HTR-8/SVneo (cell line): ENCODE measurements at places on chromosomes 11 and 22.

DNA sequence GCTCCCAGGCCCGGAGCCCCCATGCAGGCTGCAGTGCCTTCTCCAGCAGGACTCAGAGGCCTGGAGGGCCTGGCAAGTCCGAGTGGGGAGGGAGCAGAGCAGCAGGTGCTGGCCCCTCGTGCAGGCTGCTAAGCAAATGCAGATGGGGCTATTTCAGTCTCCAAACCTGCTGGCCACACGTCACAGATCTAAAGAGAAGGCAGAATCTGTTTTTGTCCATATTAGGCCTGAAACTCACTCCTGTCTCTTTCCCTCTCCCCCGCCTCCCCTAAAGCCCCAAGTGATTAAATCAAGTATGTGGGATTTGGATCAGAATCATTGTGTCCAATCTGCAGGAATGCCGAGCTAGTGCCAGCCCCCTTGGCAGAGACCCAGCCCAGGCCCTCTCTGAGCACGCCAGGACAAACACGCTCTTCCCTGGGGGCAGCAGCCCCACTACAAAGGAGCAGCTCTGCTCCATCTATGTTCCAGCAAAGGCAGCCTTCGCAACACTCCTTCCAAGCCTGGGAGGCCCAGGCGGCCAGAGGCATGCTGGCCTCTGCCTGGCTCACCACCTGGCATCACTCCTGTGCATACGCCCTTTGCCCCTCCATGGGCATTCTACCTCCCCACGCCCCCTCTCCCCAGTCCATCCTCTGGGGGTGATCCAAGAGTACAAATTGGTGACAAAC, 26.5 kb downstream of the RPL27A start:
- DNase-seq = no peak

DNA sequence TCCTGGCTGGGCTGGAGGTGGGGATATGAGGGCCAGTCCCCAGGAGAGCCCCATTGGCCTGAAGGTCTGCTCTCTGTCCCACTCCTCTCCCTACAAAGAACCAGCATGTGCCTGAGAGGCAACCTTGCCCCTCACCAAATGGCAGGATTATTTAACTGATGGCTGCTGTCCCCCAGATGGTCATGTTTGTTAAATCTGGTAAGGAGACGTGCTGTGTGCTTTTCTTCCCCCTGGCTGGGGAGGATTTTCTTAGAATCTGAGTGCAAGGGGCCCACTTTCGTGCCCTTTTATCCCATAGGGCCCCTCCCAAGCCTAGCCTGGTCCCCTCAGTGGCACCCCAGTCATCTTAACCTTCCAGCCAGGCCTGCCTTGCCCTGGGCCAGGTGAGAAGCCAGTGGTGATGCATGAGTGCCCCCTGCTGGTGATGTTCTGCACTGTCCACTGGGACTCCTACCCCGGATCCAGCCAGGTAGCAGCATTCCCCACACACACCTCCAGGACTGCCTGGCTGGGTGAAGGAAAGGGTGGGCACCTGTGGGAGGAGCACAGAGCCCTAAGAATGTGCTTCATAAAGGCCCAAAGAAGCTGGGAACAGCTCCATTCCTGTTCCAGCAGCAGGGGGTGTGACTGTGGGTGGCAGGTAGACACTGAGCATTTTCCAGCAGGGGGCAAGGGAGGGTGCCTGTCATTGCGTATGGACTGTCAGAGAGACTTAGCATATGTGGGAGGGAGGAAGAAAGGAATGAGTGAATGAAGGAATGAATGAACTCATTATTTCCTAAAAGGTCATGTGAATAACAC, 28.9 kb downstream of the MFNG start:
- peak; percentile 70 for DNase-seq

DNA sequence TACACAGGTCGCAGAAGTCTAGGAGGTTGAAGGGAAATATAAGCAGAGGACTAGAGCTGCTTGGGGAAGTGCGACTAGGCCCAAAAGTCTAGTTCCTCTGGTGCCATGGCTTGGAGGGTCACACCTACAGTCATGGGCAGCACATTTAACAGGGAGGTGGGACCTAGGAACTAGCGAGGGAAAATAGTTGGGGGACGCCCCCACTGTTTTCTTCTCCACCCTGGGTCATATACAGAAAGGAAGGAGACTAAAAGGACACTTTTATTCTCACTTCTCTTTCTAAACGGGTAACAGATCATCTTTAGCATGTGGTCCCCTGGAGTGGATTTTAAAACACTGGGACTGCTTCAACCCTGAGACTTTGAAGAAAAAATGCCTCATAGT, 16.6 kb downstream of the APIP start:
- no peak for DNase-seq

DNA sequence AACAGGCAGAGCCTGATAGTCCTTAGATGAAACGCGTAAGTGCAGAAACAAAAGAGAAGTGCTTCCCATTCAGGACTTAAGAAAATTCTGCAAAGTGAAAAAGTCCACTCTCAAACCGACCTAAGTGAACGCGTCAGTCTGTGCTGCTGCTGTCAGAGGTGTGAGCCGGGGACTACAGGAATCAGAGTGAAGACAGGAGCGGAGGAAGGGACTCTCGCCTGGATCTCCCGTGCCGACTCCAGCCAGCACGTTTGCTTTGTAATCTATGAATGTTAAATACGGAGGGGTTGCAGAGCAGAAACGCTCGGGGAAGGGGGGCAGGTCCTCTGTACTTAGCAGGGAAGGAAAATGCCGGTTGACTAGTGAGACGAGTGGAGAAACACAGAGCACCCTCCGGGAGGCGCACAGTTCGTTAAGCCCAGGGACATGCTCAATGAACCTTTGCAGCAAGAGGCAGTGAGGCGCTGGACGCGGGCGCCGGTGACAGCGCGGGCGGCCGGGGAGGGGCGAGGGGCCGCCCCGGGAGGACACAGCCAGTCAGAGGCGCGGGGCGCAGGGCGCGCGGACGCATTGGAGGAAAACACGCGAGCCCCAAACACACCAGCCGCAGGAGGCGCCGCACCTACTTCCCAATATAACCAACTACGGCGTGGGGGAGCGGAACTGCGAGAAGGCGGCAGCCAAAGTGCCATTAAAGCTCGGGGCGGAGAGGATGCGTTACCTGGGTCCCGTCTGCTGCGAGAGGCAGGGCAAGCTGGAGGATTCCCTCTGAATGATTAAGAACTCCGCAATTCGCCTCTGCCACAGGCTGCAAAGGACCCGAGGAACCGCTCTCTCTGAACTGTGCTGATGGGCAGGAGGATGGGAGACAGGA, at the start of gene CNTN5:
CNTN5 (plus strand) TSS at position 598 of the 874 bp plus-strand sequence.
- DNase-seq = peak; percentile 49
